ENCODE measurements at places on chromosomes 3 and 15. TPM values are rescaled to one million over a fixed set of nuclear protein-coding genes. Genes with fewer than 3 reads are reported as not detected.

Gene CLDN16
- total RNA-seq, result 0.53 TPM

- DNase-seq, result no peak
Observed at GRCh38 chr3:13256845-13257244, 163.3 kb downstream of the NUP210 start.

Gene PRKCD
- total RNA-seq, result 30.3 TPM

DNA sequence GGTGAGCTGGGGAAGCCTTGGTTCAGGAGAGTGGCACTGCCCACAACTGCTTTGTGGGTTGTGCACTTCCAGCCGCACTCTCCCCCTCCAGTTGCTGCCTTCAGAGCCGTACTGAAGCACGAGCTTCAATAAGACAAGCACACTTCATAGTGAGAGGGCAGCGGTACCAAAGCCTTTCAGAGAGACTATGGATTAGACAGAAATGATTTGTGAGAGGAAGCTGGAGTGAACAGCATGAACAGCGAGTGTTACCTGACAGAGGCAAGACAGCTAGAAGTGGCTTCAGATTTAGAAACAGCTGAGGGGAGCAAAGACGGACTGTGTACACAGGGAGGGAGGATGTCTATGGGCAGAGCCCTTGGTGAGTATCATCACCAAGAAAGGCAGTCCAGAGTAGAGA lies 31.1 kb downstream of the HCLS1 start:
- DNase-seq, result no peak

Gene RTP3
- total RNA-seq, result not detected

Measured in sciatic nerve (tissue), 2 donors.